ENCODE measurements at places on chromosomes 1 and 21.

DNA sequence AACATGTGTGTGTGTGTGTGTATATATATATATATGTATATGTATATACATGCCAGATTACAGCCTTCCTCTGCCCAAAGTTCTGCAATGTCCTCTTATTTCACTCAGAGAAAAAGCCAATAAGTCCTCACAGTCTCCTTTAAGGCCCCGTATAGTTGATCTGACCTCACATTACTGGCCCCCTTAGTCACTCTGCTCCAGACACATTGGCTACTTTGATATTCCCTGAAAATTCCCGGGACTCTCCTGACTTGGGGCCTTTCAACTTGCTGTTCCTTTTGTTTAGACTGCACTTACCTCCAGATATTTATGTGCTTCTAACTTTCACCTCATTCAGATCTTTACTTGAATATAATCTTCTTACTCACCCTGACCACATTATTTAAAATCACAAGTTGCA, 4.2 kb upstream of the BSDC1 start:
- no peak for ATAC-seq

DNA sequence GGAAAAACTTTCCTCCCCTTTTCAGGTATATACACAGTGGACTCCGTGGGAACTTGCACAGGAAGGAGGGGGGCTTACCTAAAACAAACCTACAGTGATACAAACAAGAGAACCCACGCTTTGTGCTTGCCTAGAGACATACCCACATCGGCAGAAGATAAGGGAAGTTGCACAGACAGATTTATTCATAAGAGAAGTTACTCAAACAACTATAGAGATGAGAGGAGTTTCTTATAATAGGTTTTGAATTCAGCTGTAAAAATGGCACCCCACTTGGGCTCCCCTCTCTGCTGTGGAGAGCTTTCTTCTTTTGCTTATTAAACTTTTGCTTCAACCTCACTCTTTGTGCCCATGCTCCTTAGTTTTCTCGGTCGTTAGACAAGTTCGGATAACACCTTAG, 1.8 kb upstream of the DUSP12 start:
- ATAC-seq: no peak

DNA sequence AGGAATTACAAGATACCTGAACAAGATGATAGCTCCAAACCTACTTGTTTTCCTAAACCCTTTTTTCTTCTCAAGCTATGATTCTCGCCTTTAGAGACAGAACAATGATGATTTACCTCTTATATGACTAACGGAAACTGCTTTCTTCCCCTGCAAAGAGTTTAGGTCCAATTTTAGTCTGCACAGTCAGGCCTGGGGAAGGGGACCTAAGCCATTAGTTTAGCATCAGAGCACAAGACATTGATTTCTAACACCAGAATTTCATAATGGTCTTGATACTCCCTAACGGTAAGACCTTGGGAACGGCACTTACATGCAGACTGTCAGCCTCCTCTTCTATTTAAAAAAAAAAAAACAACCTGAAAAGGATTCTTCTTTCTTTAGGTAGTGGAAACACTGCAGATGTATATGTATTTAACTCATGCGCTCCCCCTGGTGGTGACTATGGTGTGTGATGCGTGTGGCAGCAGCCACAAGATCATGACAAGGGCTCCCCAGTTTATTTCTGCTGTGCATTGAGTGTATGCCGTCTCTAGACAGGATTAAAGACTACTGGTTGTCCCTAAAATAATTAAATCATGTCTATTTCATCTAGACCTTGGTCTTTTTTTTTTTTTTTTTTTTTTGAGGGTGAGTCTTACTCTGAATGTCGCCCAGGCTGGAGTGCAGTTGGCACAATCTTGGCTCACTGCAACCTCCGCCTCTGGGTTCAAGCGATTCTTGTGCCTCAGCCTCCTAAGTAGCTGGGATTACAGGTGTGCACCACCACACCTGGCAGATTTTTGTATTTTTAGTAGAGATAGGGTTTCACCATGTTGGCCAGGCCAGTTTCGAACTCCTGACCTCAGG, 37.3 kb upstream of the TMEM222 start:
- peak; percentile 94 for ATAC-seq

DNA sequence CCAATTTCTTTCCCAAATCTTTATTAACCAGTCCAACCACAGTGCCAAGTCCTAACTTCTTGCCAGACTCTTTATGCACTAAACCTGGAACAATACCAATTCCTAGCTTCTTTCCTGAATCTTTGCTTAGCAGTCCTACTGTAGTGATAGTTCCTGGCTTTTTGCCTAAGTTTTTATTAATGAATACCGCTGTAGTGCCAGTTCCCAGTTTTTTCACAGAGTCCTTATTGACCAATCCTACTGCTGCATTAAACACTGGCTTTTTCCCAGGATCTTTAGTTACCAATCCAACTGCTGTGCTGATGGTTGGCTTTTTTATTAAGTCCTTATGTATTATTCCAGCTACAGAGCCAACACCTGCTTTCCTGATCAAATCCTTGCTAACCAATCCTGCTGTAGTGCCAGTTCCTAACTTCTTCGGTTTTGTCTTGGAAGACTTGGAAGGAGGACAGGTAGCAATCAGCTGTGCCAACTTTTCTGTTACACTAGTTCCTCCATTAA, 80.8 kb downstream of the ASH1L start:
- no peak for ATAC-seq

DNA sequence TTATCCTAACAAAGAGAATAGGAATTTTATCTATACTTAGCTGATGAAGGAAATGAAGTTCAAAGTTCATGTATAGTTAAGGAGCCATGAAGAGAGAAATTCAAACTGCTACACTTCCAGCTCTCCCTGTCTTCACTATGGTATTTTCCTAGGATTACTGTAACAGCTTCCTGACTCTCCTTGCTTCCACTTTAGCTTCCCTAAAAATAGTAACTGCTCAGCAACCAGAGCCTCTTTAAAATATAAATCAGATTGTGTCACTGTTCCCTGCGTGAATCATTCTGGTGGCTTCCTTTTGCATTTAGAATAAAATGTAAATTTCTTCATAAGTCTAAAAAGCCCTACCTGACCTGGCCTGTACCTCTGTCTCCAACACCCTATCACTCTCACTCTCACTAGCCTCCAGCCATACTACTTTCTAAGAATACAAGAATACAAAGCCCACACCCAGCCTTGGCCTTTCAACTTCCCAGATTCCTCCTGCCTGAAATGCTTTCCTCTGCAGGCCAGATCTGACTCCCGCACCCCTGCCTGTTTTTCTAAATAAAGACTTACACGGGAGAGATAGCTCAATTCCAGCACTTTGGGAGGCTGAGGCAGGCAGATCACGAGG, 30.5 kb downstream of the OR10J1 start:
- no peak for ATAC-seq

GRCh38 chr1:169288011-169288414, 79.6 kb downstream of the NME7 start:
- no peak for ATAC-seq

- peak; percentile 77 for ATAC-seq
Observed at GRCh38 chr1:237901299-237901934, 10.7 kb upstream of the ZP4 start.

DNA sequence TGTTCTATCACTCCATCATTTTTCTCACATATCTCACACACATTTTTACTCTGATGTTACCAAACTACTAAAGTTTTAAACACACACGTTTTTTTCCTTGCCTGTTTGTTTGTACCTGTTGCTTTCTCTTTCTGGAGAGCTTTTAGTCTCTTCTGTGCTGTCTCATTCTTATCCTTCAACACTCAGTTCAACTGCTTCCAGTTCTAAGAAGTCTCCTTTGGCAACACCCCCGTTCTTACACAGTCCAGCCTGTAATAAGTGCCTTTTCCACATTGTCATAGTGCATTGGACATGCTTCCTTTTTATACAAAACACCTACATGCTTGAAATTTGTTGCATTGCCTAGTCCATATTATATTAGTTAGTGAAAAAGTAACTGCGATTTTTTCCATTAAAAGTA, 360.2 kb upstream of the BRINP3 start:
- no peak for ATAC-seq

All from esophagus mucosa (tissue), 1 donor.